Stimulated activated CD4-positive, alpha-beta T cell treated with anti-CD3 and anti-CD28 coated beads, Interleukin-4, amount 100 ng/mL, for 1 hour (primary cell): ENCODE measurements at places on chromosomes 4 and X.

- DNase-seq: no peak
These were observed 44.6 kb upstream of the GC start for GRCh38 chr4:71828470-71828869.

GRCh38 chrX:154019061-154019621 lies 561 bp downstream of the IRAK1 start:
- DNase-seq: peak; percentile 20

DNA sequence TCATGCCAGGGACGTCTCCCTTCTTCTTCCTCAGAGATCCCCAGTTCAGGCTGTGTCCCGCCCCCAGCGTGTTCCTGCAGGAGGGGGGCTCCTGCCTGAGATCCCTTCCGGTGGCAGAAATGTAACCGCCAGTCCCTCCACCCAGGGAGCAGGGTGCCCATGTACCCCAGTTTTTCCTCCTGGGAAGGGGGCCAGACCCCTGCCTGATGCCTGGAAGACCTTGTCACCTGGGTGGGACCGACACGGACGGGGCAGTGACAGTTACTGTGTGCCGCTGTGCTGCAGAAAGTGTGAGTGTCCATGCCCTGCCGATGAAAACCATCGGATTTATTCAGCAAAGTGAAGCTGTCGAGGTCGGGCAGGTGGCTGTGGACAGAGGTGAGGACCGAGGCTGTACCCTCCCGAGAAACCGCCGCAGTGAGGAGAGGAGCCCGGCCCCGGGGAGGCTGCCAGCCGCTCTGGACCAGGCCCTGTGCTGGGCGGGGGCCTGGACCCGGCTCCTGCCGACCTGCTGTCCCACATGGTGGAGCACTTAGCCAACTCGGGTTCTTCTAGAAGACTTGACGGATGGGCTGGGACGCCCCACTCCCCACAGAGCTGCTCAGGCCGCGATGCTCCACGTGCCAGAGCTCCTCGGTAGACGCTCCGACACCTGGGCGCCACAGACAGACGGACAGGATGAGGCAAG lies 36.7 kb upstream of the HMX1 start:
- no peak for DNase-seq

- DNase-seq: no peak
These were observed 951.5 kb upstream of the POU3F4 start for GRCh38 chrX:82556588-82556987.

DNA sequence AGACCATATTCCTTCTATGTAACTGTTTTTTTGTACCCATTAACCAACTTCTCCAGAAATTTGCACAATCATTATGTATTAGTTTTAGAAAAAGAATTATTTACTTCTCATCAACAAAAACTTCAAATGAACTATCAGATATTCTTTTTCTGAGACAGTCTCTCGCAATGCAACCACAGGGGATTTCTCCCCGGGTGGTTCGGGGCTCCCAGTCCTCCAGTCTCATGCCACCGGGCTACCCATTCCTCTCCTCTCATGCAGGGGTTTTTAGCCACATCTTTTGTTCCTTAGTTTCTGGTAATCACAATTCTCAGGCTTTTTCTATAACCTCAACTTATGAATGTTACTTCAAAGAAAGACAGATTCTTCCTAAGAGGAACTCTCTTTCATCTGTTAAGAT lies 46.6 kb upstream of the CLNK start:
- DNase-seq: peak; percentile 5

DNA sequence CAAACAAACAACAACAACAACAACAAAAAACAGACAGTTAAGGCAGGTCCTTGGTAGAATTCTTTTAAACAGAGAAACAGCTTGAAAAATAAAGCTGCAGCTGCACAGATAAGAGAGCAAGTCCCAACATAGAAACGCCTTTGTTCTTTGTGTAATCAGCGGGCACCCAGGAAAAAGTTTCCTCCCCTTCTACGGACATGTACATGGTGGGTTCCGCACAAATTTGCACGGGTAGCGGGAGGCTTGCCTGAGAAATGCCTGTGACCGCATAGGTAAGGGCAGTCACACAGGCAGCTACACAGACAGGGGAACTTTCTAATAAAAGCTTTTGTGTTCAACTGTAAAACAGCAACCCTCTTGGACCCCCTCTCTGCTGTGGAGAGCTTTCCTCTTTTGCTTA lies 25.7 kb upstream of the CT47A1 start:
- DNase-seq: no peak

DNA sequence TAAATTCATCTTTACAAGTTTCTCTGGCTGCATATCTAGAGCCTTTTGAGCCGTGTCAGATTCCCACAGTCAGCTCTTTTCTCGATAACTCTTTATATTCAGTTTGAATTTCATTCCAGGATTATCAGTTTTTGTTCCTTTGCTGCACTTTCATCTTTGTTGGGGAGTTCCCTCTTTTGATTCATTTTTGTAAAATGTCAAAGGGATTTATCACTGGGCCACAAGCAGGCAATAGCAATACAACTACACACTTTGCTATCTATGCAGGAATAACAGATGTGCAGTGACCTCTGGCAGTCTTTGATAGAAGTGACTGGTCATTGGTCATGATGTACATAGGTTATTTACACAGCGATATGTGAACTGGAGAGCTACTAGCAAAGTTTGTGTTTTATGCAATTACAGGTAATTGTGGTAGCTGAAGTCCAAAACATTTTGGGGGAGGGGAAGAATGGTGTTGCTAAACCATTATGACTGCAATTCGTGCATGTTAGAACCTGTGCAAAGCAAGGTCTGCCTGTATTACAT lies 43.8 kb downstream of the HPGDS start:
- DNase-seq: no peak

- no peak for DNase-seq
These were observed 132.6 kb downstream of the IL15 start for GRCh38 chr4:141768954-141769353.

DNA sequence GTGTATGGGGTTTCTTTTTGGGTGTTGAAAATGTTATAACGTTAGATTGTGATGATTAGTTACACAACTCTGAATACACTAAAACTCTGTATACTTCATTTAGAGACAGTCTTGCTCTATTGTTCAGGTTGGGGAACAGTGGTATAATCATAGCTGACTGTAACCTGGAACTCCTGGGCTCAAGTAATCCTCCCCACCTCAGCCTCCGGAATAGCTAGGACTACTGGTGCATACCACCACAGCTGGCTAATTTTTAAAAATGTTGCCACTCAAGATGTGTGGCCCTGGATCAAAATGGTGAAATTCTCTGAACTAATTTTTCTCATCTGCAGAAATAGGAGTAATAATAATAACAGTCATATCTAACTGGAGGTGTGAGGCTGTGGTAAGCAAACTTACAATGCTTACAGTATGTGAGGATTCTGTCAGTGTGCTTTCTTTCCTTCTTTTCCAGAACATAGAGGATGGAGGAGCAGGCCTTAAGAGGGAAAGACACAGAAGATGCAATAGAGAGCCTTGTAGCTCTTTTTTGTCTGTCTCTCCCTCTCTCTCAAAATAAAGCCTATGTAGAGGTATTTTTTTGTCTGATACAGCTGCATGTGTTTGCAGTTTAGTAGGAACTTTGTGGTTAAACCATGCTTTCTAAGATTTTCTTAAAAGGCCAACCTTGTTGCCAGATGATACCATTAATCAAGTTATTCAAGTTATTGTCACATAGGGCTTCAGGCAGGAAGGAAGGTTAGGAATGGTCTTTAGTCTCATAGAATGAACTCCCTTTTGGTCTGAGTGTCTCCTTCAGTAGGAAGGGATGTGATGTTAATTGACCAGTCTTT lies 7.5 kb downstream of the ADD1 start:
- no peak for DNase-seq

GRCh38 chr4:151197247-151197646 lies 79.7 kb upstream of the PRSS48 start:
- no peak for DNase-seq

DNA sequence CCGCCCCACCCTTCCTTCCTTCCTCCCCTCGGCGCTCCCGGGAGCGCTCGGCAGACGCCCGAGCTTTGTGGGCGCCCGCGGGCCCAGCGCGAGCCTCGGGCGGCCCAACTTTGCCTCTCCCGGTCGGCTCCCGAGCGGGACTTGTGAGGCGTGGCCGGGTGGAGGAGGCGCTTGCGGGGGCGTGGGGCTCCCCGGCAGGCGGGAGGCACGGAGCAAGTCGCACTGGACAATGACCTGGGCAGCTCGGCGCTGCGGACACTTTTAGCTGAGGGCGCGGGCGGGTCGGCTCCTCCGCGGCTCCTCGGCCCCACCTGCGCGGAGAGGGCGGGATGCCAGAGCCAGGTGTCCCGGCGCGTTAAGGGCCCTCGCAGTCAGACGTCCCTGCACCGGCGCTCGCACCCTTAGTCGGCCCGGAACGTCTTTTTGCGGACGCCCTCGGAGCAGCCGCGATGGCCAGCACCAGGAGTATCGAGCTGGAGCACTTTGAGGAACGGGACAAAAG lies 385 bp downstream of the DCLK2 start:
- DNase-seq: no peak
